ENCODE measurements at places on chromosomes 11 and 22. TPM values are rescaled to one million over a fixed set of nuclear protein-coding genes. Genes with fewer than 3 reads are reported as not detected.

Gene GAL3ST3
- 16.7 TPM for polyA plus RNA-seq

Gene CARNS1
- not detected for polyA plus RNA-seq

Gene TRIM51
- not detected for polyA plus RNA-seq

Gene TOLLIP
- polyA plus RNA-seq: 31.4 TPM

Gene CNGA4
- not detected for polyA plus RNA-seq

Gene LAYN
- polyA plus RNA-seq: not detected

Gene BANF1
- 41.6 TPM for polyA plus RNA-seq

Gene ZNRF3
- 2.6 TPM for polyA plus RNA-seq

Gene AGBL2
- not detected for polyA plus RNA-seq

Gene RIBC2
- polyA plus RNA-seq: not detected

Gene OR1S1
- not detected for polyA plus RNA-seq

Gene RAG2
- not detected for polyA plus RNA-seq

Gene CAPN5
- 20.5 TPM for polyA plus RNA-seq

Gene TMEM121B
- polyA plus RNA-seq: 15.8 TPM

Gene UBQLNL
- not detected for polyA plus RNA-seq

Gene NXPE4
- not detected for polyA plus RNA-seq

Gene GSTT2B
- polyA plus RNA-seq: not detected

Gene GGTLC3
- not detected for polyA plus RNA-seq

Gene LRRN4CL
- 0.82 TPM for polyA plus RNA-seq

Gene OR8J1
- not detected for polyA plus RNA-seq

Gene HBB
- not detected for polyA plus RNA-seq

Gene SPDYC
- polyA plus RNA-seq: not detected

Gene KCNE3
- polyA plus RNA-seq: not detected

Gene ANGPTL5
- polyA plus RNA-seq: not detected

Gene TSPAN18
- polyA plus RNA-seq: 8.4 TPM

Gene CD3E
- not detected for polyA plus RNA-seq

Gene OR52E8
- not detected for polyA plus RNA-seq

Gene MPEG1
- polyA plus RNA-seq: 0.21 TPM

Gene MPPED2
- 99.7 TPM for polyA plus RNA-seq

Gene NCF4
- polyA plus RNA-seq: not detected

Gene DMC1
- 0.14 TPM for polyA plus RNA-seq

Gene CDC42BPG
- 0.26 TPM for polyA plus RNA-seq

Gene TLCD5
- 23.4 TPM for polyA plus RNA-seq

Gene HOATZ
- polyA plus RNA-seq: not detected

Gene LARGE2
- polyA plus RNA-seq: not detected

Measured in neural cell (in vitro differentiated cells).